ENCODE measurements at places on chromosomes 16 and 17.
A peak's percentile ranks its signal among the peaks of the same experiment; 100 is the strongest.

- DNase-seq: peak; percentile 16
Observed at GRCh38 chr16:2223942-2224486, 623 bp downstream of the E4F1 start.

DNA sequence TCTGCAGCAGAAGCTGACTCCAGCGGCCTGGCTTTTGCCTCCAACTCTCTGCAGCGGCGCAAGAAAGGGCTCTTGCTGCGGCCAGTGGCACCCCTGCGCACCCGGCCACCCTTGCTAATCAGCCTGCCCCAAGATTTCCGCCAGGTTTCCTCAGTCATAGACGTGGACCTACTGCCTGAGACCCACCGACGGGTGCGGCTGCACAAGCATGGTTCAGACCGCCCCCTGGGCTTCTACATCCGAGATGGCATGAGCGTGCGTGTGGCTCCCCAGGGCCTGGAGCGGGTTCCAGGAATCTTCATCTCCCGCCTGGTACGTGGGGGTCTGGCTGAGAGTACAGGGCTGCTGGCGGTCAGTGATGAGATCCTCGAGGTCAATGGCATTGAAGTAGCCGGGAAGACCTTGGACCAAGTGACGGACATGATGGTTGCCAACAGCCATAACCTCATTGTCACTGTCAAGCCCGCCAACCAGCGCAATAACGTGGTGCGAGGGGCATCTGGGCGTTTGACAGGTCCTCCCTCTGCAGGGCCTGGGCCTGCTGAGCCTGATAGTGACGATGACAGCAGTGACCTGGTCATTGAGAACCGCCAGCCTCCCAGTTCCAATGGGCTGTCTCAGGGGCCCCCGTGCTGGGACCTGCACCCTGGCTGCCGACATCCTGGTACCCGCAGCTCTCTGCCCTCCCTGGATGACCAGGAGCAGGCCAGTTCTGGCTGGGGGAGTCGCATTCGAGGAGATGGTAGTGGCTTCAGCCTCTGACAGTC, 1.3 kb downstream of the PARD6A start:
- DNase-seq: no peak

GRCh38 chr16:11315510-11315909, 29.7 kb upstream of the RMI2 start:
- no peak for DNase-seq

DNA sequence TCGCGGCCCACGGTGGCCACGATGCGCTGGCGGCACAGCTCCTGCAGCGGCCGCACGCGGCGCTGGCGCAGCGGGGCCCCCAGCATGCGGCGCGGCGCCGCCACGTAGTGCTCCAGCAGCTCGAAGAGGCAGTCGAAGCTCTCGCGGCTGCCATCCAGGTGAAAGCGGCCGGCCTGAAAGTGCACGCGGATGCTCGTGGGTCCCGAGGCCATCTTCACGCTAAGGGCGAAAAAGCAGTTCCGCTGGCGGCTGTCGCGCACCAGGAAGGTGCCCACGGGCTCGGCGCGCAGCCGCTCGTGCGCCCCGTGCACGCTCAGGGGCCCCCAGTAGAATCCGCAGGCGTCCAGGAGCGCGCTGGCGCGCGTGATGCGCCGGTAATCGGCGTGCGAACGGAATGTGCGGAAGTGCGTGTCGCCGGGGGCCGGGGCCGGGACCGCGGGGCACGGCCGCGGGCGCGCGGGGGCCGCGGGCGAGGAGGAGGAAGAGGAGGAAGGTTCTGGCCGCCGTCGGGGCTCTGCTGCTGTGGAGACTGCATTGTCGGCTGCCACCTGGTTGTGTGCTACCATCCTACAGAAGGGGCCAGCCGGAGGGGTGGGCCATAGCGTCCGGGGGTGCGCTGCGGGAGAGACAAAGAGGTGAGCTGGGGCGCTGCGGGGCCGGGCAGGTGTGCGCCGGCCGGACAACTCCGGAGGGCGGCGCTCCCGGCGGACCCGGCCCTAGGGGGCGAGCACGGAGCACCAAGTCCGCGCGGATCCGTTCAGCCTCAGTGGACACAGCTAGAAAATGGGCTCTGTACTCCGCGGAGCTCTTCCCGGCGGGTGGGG, 879 bp downstream of the SOCS1 start:
- peak; percentile 64 for DNase-seq

DNA sequence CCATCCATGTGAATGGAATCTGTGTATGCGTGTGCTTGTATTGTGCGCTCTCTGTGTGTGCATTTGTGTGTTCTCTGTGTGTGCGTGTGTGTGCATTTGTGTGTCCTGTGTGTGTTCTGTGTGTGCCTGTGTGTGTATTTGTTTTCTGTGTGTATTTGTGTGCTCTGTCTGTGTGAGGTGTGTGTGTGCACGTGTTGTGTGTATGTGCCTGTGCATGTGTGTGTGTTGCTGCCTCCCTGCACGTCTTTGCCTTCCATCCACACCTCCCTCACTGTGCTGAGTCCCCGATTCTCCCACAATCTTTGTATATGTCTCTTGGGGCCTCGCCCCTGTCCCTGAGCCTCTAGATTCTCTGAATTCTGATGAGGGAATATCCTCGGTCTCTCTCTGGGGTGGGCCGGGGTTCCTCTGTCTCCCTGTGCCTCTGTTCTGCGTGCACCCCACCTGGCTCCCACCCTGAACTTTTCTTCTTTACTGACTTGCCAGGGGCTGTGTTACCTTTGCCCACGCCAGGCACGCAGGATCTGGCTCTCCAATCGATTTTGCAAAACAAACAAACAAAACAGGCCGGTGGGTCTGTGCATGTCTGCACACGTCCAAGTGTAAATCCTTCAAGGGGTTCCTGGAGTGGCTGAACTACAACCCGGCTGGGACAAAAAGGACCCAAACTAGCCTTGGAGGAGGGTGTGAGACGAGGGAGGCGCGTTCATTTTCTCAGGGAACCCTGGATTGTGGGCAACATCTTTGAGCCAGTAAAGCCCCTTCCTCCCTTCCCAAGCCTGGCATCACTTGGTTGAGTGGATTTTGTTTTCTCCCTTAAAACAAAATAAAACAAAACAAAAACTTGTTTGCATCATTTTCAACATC, 8.1 kb upstream of the FOXF1 start:
- DNase-seq: no peak

GRCh38 chr16:55471448-55472097, 7.4 kb upstream of the MMP2 start:
- no peak for DNase-seq

DNA sequence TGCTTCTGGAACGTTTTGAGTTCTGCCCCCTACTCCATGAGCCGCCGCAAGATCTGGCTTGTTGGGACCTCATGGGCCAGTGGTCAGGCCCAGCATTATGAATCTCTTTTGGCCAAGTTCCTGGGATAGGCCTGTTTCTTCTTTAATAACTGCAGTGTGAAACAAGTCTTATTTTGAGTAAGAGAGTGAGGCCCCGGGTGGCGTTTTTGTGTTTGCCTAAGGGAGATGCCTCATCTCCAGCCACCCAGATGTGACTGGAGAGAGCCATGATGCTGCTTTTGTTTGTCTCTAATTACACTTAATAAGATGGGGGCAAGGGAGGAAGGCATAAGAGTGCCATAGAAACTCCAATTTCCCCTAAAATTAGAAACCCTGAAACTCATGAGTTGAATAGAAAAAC, 39.8 kb downstream of the KSR1 start:
- no peak for DNase-seq

DNA sequence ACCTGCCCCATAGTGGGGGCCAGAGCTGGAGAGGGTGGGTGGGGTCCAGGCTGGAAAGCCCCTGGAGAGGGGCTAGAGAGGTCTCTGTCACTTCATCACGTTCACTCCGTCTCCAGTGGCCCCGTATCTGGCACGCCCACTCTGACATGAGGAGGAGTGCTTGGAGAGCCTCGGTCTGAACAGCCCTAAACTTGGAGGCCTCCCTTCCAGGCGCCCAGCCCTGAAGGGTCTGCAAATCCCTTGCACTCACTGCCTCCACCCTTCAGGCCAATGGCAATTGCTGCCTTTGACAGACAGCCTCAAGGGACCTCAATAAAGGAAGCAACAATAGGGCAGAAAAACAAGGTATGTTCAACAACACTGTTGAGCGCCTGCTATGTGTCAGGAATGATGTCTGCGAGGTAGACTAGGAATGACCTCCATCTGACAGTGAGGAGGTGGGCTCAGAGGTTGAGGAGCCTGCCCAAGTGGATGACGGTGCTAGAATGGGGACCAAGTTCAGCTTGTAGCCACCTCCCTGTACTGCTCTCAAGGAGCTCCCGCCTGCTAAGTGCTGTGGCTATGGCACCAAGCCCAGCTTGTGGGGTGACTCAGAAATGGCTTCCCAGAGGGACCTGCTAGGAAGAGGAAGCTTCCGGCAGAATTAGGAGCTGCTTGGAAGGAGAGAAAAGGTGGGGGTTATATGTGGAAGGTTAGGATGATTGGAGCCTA, 2.9 kb upstream of the EPX start:
- no peak for DNase-seq

DNA sequence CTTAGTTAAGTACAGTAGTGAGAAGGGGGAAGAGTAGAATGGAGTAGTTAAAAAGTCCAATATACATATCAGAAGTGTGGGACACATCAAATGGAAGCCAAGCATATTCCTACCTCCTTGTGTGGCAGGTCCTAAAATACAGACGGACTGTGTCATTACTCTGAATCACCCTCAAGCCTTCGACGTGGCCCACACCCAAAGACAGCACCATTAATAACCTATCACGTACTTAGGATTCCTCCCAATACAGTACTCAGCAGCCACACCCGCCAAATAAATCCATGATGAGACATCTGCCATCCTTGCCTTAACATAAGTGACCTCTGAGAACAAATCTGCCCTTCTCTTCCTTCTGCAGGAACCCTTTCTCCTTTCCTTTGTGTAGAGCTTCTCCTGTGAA, 38.9 kb downstream of the UBE2G1 start:
- DNase-seq: no peak

- no peak for DNase-seq
Observed at GRCh38 chr16:46729326-46729995, 18.7 kb downstream of the MYLK3 start.

DNA sequence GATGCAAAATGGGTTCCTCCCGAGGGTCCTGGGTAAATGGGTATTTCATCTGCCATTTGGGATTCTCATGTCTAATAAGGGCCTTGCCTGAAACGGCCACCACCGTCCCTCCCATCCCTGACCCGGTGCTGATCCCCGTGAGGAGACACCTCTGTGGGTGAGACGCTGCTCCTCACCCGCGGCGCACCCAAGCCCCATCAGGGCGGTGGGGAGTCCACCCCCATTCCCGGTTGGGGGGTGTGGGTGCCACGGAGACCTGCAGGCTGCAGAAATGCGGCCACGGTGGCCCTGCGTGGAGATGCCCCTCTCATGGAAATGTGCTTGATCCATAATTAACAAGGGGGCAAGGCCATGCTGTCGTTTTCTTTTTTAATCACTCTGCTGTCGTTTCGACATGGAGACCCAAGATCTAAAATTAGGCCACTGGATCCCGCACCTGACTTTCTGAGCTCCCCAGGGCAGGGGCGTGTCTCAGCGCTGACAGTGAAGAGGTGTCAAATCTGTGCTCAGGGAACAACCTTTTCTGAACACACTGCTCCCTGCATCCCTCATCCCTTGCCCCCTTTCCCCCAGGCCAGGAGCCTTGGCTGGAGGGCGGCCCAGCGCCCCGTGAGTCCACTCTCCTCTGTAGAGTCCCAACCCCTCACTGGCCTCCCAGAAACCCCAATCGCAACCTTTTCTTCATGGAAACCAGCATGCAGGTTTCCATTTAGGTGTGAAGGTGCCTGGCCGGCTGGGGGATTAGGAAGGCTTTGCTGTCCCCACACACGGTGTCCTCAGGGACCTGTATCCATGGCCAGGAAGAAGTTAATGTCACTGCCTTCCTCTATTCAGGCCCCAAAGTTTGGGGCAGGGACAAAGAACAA, 38.9 kb downstream of the PEMT start:
- no peak for DNase-seq

- DNase-seq: no peak
Observed at GRCh38 chr16:57669476-57670162, 1.5 kb downstream of the ADGRG3 start.

DNA sequence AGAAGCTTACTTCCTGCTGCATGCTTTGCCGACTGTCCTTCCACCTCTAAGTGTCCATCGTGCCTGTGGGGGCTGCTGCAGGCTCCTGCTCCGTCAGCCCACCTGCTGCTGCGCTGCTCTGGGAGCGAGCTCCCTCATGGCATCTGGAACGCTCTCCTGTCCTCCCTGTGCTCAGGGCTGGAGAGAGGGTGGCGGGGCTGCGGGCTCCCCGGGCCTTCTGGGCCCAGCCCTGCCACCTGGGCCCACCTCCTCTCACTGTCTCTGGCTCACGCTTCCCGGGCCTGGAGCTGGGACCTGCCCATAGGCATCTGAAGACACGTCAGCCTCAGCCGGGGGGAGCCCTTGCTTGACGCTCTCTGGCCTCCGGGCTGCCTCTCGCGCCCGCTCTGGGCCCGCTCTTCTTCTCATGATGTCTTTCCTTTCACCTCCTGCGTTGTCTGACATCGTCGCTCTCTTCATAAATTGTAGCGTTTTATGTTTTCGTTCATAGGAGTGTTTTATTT, 27.0 kb downstream of the NME3 start:
- DNase-seq: no peak

- no peak for DNase-seq
Observed at GRCh38 chr17:75430159-75430974, 24.9 kb upstream of the GRB2 start.

- DNase-seq: no peak
Observed at GRCh38 chr16:57630931-57631845, 2.8 kb downstream of the ADGRG1 start.
